Endodermal cell (in vitro differentiated cells): ENCODE measurements at places on chromosomes 7 and 10.

DNA sequence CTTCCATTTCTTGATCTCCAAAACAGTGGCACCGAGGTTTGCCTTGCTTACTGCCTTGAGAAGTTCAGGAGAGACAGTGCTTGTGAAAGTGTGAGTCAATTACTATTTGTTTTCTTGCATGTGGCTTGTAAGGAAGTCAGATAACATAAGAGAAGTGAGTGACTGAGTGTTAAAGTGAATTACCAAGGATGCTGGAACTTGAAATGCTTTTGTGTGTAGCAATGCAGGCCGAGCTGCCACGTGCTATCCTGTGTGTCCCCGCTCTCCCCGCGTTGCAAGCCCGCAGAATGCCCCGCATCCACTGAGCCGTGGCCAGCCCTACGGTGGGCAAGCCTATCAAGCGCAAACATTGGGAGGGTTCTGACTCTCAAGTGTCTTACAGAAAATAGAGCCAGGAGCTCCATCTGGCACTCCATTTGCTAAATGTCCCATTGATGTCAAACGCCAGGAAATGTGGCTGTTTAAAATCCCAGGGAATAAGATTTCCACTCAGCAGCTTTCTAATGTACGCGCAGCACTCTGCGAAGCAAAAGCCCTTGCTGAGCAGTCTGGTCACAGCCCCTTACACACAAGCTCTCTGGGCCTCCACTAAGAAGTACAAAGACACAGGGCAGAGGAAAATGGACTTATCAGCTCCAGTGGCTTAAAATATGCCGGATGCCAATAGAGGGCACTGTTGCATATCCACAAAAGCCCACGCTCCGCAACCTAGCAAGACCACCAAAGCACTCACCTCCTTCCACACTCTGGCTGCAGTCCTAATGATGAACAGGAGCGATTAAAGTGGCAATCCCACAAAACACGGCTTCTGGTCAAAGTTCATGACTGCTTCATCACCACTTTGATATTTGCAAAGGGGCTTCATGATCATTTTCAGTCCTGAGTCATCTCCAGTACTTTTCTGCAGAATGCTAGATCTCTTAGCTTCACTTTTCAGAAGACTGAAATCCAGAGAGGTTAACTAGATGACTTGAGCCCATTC is 158.0 kb upstream of the ITGB1 start:
- peak; percentile 85 for DNase-seq

DNA sequence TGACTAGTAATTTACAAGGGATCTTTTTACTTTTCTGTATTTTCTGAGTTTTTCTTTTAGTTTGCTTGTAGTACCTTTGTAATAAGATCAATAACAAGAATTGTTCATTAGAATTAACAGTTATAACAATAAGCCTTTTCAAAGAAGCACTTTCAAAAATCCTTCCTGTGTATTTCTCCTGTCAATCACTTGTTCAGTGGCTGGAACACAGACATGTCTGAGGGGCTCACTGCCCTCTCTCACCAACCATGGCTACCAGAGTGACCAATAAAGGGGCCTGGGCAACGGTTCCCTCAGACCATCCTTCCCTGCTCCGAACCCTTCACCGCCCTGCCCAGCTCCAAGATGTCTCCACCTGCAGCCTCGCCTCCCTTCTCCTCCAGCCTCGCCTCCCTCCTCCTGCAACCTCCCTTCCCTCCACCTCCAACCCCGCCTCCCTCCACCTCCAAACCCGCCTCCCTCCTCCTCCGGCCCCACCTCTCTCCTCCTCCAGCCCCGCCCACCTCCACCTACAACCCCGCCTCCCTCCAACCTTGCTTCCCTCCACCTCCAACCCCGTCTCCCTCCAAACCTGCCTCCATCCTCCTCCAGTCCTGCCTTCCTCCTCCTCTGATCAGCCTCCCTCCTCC is 353.4 kb downstream of the TNS3 start:
- peak; percentile 87 for DNase-seq

DNA sequence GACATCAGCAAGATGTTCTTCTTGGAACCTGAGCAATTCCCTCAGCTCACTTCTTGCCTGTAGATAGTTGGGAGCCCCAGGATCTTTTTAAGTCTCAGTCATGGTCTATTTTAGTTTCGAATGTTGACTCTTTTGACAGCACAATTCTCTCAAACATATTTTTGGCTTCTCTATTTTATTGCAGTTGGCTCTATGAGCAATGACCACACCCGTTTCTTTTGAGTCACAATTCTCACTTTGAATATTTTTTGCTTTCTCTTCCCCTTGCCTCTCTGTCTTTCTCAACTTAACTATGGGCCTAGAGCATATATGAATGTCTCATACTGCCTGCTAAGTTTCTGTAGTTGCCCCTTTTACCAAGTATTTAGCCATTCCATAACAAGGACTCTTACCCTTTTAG is 222.8 kb downstream of the PTN start:
- no peak for DNase-seq

DNA sequence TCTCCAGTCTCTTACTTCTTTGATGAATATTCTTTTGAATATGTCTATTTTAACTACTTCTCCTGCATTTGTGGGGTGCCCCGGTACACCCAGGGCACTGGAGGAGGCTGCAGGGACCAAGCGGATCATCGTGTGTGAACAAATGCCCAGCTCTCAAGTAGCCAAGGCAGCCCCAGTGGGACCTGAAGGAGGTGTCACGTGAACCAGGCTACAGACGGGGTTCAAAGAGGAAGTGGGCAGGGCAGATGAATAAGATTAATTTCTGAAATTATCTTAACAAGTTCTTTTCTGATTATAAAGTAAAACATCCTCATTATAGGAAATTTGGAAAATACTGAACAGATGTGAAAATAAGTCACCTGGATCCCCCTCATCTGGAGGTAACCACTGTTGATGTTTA is 78.4 kb upstream of the DUSP5 start:
- DNase-seq = no peak

DNA sequence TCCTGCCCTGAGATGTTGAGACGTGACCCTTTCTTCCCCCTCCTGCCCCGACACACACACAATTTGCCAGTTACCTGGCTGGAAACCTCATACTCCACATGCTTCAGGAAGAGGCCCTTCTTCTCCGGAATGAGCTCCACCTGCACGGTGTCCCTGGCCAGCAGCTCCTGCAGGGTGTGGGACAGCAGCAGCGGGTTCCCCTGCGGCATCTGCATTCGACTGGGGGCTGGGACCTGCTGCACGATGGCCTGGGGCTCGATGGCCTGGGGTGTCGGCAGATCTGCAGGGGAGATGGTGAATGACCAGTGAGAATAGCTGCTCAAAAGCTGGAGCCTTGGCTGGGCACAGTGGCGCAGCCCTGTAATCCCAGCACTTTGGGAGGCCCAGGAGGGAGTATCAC is 36.0 kb downstream of the NUDT1 start:
- no peak for DNase-seq

DNA sequence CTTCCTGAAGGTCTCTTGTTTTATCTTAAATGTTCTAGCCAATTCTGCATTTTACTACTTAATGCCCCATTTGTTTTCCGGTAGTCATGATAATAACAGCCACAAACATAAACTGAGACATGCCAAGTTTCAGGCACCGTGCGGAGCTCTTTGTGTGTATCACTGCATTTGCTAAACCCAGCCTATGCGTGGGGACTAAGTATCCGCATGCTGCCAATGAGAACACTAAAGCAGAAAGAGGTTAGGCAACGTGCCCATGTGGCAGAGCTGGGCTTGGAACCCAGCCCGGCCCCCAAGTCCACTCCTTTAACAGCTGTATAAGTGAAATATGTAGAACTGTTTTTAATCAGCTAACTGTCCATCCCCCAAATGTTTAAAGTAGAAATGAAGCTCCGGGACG is 54.1 kb downstream of the SLIT1 start:
- no peak for DNase-seq

DNA sequence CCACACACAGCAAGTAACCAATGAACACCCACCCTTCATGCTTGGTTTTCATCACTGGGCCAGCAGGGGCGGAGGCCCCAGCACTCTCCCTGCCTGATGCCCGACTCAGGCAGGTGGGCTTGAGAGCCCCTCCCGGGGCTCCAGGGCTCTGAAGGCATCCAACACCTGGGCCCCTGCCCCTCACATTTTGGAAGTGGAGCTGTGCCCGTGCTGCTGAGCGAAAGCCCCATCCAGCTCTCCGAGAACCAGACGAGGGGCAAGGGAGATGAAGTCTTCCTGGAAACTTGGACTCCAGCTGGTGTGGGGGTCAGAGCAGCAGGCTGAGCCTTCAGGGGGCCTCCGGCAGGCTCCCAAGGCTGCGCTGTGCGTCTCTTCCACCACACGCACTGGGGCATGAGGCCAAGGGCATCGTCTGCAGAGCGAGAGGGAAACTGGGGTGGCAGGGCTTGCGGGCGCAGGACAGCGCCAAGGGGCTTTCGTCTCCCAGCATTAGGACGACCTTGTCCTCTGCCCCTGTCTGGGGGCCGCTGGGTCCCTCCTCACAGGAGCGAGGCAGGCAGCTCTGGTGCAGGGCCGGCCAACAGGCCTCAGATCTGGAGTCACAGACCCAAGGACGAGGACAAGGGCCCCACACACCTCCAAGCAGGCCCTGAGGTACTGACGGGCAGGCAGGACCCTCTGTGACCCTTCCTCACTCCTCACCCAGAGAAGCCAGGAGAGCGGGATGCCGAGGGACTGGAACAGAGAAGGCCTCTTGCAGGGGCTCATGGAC is 108.3 kb upstream of the FAM20C start:
- DNase-seq = peak; percentile 36

- no peak for DNase-seq
Observed at GRCh38 chr10:8810677-8811076, 756.2 kb downstream of the GATA3 start.

DNA sequence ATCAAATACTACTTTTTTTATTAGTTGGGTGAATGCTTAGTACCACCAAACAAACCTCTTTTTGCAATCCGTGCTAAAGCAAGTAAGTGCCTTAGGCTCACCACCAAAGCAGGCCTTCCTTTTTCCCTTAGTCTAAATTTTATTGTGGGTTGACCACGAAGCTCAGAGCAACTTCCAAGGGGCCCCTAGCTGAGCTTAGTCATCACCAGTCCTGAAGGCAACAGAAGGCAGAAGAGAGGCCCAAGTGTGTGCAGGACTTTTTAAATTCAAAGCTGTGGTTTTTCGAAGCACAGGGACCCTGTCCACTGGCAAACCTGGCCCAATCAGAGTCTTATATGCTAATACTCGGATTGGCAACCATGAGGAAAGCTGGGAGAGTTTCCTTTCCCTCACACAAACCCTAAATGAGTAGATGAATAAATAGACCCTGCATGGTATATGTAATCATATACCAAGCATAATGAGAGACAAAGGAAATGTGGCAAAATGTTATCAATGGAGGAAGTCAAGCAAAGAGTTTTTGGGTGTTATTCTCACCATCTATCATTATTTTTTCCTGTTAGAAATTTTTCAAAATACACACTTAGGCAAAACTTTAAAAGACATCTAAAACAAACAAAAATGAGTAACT is 453.2 kb upstream of the GALNT17 start:
- DNase-seq = peak; percentile 34

DNA sequence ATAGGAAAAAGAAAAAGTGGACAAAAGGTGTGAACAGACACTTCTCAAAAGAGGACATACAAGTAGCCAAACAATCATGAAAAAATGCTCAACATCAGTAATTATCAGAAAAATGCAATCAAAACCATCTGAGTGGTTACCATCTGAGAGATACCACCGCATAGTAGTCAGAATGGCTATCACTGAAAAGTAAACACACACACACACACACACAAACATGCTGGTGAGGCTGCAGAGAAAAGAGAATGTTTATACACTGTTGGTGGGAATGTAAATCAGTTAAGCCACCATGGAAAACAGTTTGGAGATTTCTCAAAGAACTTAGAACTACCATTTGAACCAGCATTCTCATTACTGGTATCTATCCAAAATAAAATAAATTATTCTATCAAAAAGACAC is 145.7 kb downstream of the CYP26A1 start:
- DNase-seq = no peak

GRCh38 chr10:6052247-6053221 is 9.6 kb downstream of the IL2RA start:
- peak; percentile 46 for DNase-seq

- DNase-seq = no peak
Observed at GRCh38 chr7:86867163-86867762, 192.2 kb downstream of the ELAPOR2 start.

GRCh38 chr10:85864173-85864549 is 502.4 kb downstream of the GRID1 start:
- no peak for DNase-seq

DNA sequence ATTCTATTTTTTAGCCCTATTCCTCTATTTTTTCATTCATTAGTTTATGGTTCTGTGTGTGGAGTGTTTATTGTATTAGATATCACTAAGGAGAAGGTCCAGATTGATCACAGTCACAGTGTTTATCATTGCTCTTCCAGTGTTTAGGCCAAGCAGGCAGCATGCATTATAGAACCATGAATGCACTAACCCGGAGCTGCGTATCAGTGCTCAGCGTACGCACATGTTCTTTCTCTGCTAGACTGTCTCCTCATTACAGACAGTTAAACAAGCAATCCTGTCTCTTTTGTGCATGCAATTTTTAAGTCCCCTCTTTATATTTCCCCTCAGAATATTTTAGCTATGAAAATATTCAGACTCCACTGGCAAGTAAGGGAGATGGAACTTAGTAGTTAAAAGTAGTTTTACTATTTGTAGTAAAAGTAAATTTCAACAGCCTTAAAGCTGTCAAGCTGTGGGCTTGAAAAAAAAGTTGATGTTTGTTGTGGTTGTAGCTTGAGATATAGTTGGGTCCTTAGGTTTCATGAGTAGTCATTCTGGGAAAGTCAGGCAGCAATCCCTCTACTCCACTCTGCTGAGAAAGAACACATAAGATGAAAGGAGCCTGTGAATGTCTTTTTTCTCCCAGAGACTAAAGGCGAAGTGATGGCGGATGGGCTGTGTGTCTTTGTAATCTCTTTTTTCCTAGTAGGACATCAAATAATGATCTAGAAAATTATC is 260.4 kb downstream of the CDK14 start:
- DNase-seq = no peak

DNA sequence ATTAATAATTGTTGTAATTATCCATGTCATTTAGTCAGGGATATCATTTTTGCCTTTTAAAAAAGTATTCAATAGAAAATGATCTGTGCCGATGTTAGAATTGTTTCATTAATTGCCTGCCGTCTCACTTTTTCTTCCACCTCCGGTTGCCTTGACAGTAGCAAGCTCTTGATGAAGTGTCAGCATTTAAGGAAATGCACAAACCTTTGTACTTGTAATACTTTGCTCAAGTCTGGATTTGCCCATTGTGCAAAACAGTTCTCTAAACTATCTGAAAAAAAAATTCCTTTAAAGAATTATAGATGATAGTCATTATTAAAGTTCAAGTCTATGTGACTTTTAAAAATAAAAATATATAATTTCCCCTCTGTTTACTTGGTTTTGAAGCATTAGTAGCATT is 619.7 kb downstream of the GATA3 start:
- DNase-seq = no peak

DNA sequence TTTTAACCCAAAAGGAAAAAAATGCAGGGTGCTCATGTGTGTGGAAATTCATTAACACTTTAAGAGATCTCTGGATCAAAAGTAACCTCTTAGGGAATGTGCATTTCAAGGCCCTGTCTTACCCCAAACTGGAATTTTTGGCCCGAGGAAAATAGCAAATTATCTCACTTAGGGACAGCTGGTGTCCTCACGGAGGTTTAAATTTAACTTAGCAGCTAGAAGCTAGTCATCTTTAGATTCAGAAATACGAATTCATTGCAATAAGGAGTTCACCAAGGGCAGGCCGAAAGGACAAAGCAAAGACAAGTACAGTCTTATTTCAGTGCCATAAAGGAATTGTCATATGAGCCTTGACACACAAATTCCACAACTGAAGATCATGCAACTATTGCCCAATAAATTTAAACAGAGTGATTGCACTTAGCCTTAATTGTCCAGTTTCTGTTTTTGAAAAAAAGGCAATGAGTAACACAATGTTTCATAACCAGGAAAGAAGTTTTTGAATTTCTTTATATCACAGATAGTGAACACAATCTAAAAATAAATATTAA is 22.4 kb upstream of the SEMA3C start:
- no peak for DNase-seq
